ENCODE measurements at places on chromosomes 1 and 21.

GRCh38 chr1:36068866-36069265, 15.0 kb upstream of the TEKT2 start:
- DNase-seq: no peak

DNA sequence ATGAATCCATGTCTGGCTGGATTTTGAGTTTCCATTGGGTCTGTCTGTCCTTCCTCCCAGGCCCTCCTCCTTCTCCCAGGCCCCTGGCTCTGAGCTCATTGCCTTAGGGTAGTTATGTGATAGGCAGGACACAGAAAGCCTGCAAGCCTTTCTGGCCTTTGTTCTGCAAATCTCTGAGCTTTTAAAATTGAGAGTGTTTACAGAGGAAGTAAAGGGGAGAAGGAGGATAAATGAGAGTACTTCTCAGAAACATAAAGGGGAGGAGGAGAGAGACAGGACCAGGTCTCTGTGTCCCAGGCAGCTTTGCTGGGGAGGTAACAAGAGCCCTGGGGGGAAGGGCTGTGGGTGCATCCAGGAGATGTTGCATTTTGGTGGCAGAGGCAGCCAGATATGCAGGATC, 126.7 kb downstream of the FOXD2 start:
- no peak for DNase-seq

DNA sequence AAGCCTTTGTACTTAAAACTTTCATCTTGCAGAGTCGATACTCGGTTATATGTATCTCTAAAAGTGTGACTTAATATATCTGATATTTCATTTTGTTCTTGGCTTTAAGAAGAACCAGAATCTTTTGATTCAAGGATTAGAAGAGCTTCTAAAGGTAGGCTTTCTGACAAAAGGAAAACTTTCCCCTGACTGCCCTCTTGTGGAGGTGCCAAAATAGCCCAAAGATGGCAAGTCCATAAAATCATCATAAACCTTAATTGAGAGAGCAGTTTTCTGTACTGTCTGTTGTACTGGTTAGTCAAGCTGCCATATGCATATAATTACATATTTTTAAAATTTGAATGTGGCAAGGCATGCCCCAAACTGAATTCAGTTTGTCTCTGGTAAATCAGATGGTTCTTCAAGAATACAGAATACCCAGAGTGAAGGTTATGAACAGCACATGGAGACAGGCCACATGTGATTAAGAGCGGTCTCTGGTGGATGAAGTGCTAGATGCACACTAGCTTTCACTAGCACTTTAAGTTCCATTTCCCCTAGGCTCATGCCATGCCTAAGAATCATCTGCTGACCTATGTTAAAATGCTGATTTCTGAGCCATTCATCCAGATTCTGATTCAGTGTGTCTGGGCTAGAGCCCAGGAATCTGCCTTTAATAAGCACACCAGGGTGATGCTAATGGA, 27.7 kb upstream of the ELAVL4 start:
- DNase-seq: no peak

DNA sequence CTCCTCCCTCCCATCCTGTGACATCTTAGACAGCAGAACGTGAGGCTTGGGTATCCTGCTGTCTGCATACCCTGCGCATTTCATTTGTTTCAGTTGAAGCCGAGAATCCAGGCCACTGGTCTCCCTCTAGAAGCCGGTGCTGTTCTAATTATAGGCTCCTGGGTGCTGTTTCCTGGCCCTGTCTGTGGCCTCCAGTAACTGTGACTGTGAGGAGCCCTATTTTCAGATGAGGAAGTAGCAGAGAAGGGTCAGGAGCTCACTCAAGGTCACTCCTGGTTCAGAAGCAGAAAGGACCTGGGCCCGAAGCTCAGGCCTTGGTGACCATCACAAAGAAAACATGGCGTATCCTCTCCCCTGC, 24.0 kb downstream of the COQ8A start:
- DNase-seq: no peak

- DNase-seq: no peak
Measured at GRCh38 chr21:42695697-42696380, 42.4 kb downstream of the PDE9A start.

DNA sequence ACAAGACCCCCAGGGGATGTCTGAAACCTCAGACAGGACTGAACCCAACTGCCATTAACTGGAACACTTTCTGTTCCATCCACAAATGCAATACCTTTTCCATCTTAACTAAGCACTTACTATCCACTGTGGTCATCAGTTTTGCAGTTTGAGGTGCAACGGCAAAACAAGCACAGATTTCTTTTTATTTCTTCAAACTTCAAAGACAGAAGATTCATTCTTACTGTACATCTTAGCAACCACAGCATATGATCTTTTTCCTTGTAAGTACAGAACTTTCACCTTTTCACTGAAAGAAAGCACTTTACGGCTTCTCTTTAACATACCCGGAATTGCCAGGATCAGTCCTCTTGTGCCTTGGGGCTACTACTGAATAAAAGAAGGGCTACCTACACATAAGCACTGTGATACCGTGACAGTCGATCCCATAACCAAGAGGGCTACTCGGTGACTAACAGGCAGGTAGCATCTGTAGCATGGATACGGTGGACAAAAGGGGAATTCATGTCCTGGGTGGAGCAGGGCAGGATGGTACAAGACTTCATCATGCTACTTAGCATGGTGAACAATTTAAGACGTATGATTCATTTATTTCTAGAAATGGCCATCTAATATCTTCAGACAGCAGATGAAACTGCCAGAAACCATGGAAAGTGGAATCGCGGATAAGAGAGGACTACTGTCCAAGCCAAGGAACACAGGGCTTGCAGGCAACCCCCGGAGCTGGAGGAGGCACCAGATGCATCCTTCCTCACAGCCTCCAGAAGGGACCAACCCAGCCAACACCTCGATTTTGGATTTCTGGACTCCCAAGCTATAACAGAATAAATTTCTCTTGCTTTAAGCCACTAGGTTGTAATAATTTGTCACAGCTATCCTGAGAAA, 18.4 kb downstream of the ERG start:
- no peak for DNase-seq

GRCh38 chr1:111911061-111911460, 78.4 kb downstream of the KCND3 start:
- DNase-seq: no peak

GRCh38 chr1:89001510-89001909, 9.1 kb upstream of the KYAT3 start:
- no peak for DNase-seq

DNA sequence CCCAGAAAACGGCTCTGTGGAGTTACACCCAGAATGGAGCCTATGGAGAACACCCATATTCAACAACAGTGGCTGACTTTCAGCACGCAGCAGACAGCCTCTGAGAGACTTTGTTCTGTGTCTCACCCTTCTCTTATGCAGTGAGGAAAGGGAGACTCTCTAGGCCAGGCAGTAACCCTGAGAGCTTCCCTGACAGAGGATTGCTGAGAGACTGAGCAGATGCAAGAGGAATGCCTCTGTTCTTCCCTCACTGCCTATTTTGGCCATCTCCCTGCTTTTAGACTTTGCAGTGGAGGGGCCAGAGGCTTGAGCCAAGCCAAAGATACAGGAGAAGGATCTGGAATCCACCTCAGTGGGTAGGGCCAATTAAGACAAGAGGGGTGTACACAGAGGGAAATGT, 41.8 kb upstream of the SLC16A1 start:
- no peak for DNase-seq

GRCh38 chr1:174841747-174842146, 158.0 kb upstream of the CACYBP start:
- DNase-seq: no peak

DNA sequence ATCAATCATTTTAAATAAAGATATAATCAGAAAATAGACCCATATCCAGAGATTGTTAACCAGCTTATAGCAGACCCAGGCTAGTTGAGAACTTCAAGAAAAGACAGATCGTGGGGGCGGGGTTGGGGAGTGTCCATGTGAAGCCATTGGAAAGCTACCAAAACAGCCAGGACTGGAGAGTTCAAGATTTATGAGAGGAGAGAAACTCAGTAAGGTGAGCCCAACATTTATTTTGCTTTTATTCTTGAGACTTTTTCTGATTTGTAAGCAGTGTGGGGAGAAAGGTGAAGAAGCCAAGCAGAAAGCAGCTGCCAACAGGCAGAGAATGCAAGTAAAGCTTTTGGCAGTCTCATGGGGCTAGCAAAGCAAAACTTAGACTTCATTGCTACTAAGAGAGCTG, 179.9 kb downstream of the VPS13D start:
- no peak for DNase-seq

GRCh38 chr1:23825762-23826522, 713 bp upstream of the HMGCL start:
- no peak for DNase-seq

GRCh38 chr1:107436552-107437241, 295.9 kb downstream of the NTNG1 start:
- DNase-seq: no peak

- DNase-seq: no peak
Measured at GRCh38 chr1:225750875-225751824, 26.5 kb upstream of the SRP9 start.

DNA sequence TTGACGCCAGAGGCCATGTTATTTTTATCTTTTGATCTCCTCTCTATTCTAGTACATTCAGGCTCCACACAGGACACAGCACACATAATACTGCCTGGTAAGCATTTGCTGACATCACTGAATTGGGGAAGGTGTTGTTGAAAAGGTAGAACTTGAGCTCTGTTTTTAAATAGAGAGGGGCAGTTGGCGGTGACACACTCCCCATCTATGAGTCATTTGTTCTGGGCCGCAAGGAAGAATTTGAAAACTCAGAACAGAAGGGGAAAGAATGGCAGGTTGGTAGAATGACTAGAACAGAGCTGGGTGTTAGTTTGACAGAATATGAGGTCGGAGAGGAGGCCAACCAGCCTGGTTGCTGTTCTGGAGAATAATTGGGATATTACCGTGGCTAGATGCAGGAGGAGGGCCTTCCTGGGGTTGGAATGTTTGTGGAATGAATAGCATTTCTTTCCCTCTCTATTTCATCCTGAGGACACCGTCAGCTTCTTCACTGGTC, 52.1 kb upstream of the ERRFI1 start:
- no peak for DNase-seq

- no peak for DNase-seq
Measured at GRCh38 chr1:96713649-96714048, 7.9 kb upstream of the PTBP2 start.

DNA sequence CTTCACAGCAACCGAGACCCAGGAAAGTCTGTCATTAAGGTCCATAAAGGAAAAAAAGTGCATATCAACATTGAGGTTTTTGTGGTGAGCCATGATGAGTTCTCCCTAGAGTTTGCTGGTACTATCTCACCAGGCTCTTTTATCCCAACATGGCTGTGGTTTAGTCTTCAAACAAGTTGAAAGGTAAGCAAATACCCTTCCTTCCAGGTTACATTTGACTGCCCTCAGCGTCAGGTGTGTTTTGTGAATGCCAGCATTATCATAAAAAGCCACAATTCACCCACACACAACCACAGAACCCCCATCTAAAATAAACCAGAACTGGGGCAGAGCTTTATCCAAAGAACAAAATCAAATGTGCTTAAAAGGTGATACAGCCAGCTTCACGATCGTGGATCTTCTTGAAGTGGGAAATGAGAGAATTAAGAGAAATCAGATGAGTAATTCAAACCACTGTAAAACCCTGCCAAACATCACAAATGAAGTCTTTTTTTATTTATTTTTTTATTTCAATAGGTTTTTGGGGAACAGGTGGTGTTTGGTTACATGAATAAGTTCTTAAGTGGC, 64.7 kb downstream of the SETD4 start:
- DNase-seq: no peak

- DNase-seq: no peak
Measured at GRCh38 chr1:94094469-94095111, 26.4 kb downstream of the ABCA4 start.

GRCh38 chr1:162420120-162420519, 8.2 kb upstream of the SH2D1B start:
- no peak for DNase-seq

DNA sequence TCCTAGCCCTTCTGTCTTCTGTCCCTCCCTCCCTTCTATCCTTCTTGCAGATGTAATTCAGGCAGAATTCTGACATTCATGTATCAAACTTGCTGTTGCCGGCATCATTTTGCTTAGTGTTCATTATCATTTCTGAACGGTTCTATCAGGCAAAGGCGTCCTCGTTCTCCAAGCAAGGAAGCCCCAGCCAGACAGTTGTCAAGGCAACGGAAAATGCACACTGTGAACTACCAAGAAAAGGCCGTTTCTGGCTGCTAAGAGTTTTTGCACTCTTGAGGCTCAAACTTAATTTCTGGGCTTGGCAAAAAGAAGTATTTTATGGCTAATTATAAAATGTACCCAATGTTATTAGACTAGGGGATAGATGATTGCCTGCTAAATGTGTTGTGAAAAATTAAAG, 164.7 kb upstream of the KCNJ15 start:
- no peak for DNase-seq

GRCh38 chr1:6392809-6393399, 663 bp downstream of the ACOT7 start:
- DNase-seq: peak; percentile 6

- no peak for DNase-seq
Measured at GRCh38 chr1:44946725-44947062, 39.7 kb downstream of the EIF2B3 start.

- DNase-seq: no peak
Measured at GRCh38 chr1:104064399-104064798, 314.7 kb downstream of the AMY1C start.

DNA sequence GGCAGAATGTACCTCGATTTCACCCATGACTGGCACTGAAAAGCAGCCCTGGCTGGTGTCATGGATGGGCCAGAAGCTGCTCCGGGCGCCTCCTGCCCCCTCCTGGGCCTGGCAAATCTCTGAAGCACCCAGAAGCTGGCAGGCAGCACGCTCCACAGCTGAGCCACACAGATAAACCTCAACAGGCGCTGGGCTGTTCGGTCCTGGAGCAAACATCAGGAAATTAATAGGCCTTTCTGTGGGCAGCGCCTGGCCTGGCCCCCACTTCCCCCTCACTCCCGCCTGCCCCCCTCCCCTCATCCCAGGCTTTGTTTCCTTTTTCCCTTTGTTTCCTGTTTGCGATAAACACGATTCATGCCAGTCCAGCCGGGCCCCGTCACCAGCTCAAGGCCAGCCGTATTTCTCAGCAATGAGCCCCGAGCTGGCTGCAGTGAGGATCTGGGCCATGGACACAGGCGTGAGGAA, 20.1 kb upstream of the DISP3 start:
- DNase-seq: no peak

- no peak for DNase-seq
Measured at GRCh38 chr21:32360401-32360975, 32.3 kb downstream of the URB1 start.

DNA sequence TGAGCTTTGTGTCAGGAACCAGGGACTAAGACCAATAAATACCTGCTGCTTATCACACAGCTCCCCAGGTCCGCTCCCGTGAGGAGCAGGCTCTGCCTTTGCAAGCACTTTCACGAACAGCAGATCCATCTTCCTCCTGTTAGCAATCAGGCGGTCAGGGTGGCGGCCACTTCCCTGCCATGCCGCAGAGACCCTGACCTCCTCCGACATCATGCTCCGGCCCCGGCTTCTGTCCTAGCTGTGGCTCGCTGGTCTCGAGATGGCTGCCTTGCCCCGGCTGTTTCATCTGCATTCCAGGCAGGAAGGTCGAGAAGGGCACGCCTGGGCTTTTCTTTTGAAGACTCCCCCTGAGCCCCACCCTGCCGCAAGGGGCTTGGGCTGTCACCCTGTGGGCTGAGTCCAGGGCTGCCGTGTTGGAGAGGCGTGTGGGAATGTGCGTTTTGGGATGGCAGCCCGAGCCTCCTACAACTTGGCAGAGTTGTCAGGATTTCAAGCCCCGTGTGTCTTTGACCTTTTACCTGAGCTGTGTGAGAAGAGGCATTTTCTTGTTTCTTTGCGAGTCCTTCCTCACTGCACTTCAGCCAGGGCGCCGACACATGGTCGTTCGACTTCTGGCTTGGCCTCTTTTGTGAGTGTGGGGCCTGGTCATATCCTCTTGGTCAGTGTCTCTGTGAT, 59.5 kb downstream of the AGPAT3 start:
- DNase-seq: no peak
